ENCODE measurements at places on chromosomes 16 and 17.

DNA sequence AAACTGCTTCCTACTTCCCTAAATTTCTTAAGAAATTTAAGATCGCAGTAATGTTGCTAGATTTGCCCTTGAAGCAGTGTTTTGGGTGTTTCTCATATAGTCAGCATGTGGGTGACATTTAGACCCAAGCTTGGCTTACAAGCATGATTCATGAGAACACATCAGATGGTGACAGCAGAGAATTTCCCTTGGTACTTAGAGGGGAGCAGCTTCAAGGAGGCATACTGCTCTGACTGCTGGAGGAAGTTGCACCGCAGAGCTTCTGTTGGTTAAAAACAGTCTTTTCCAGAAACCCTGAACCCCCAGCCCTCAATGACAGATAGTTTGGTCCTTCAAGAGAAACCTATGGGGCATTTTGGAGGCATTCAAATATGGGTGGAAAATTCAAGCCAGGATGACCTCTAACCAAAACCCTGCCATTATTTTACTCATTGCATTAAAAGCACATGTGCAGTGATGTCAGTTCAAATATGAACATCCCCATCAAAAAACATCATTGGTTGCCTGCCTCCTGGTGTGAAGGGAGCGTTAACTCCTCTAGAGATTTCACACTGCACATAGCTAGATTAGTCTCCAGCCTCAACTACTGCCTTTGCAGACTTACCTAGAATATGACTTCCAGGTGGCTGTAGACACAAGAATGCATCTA is 201.5 kb upstream of the CACNG5 start:
- DNase-seq, result no peak

DNA sequence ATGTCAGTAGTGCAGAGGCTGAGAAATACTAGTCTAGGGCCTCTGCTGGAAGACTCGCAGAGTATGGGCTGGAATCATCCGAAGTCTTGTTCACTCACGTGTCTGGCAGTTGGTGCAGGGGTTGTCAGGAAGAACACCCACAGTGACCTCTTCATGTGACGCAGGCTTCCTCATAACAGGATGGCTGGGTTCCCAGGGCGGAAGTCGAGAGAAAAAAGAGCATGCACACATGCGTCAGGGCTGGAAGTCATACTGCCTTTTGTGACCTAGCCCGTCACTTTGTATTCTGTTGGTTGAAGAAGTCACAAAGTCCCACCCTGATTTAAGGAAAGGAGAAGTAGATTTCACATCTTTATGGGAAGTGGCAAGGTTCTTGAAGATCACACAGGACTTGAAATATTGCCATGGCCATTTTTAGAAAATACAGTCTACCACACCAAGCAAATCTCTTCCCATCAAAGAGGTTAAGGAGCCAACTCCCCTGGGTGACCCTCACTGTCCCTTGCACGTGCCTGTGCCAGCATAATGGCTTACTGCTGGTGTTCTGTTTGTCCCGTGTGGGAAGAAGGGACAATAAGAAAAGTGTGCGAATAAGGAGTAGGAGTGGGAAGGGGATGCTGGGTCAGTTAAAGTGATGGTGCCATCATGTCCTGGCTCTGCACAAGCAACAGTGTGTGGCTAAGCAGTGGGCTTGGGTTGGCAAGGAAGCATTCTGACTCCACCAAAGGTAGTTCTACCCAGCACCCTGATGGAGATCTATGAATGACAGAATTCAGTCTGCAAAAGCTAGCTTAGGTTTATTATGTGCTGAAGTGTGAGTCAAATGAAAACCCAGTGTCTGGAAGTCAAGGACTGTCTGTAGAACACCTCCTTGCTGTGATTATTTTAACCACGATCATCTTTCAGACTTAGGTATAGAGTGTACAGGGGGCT is 28.1 kb downstream of the HEATR3 start:
- DNase-seq, result peak; percentile 20

GRCh38 chr16:57564571-57565270 is 22.3 kb downstream of the ADGRG5 start:
- DNase-seq, result no peak

DNA sequence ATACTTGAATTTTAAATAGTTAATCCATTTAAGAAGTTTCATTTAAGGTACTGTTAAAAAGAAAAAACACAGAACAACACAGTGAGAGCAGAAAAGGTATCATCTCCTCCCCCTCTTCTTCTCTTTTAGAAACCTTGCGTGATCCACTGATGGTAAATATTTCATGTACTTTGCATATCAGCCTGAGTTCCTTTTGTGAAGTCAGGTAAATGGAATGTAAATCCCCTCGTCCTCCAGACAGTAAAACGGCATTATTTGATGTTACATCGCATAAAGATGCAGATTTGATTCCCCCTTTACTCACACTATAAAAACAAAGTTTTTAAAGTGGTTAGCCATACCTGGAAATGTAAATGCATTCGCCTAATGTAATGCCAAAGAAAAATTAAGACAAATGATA is 234.4 kb downstream of the WWOX start:
- DNase-seq, result no peak

DNA sequence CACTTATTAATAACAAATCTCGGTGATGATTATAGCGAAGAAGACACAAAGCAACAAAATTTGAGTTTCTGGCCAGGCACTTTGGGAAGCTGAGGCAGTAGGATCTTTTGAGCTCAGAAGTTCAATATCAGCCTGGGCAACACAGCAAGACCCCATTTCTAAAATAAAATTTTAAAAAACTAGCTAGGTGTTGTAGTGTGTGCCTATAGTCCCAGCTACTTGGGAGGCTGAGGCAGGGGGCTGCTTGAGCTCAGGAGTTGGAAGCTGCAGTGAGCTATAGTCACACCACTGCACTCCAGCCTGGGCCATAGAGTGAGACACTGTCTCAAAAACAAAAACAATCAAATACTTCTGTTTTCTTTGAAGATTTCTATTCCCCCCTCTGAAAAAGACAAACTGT is 104.9 kb downstream of the SYCE1L start:
- no peak for DNase-seq

DNA sequence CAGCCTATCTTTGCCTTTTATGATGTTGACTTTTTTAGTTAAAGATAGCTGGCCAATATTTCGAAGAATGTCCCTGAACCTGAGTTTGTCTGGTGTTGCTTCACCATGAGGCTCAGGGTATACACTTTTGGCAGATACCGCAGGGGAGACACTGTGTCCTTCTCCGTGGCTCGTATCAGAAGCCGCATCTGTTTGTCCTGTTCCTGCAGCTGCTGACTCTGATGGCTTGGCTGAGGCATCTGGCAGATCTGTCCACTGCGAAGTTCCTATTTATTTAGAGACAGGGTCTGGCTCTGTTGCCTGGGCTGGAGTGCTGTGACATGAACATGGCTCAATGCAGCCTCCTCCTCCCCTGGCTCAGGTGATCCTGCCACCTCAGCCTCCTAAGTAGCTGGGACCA is 93.5 kb downstream of the CRISPLD2 start:
- DNase-seq, result no peak

DNA sequence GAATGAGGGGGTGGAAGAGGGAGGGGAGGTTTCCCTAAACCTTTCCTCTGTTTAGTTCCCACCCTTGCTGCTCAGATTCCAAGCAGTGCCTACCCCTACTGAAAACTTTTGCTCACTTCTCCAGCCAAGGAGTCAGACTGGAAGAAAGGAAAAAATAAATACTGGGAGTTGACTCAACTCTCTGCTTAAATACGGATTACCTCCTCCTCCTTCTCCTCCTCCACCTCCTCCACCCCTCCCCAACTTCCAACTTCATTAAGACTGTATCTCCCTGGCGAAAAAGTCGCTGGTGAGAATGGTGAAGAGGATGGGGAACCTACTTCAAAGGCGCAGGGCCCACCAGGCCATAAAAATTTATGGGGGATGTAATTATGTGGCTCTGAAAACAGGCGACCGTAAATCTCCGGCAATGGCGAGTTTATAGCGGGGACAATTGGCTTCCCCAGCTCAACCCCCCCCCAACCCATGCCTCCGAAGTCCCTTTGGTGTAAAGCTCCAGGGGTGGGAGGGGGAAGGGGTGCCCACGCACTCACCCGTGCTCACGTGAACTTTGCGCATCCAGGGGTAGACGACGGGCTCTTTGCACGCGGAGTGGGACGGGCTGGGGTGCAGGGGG is 712 bp downstream of the HOXB4 start:
- DNase-seq, result no peak

- no peak for DNase-seq
Observed at GRCh38 chr17:80443916-80444643, 29.1 kb downstream of the ENDOV start.

DNA sequence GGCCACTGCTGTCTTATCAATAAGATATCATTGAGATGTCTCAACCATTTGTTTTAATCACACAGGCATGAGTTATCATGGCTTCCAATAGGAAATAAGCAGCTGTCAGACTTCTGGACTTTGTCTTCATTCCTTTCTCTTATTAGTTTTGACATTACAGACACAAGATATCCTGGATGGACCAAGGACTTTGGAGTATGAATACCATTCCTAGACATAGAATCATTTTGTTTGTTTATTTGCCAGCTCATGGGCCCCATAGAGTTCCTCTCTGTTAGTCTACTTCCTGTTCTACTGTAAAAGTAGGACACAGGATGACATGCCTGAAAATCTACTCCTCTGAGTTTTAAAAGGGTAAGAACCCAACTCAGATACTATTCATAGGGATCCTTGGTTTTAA is 77.7 kb upstream of the KCNJ16 start:
- no peak for DNase-seq

DNA sequence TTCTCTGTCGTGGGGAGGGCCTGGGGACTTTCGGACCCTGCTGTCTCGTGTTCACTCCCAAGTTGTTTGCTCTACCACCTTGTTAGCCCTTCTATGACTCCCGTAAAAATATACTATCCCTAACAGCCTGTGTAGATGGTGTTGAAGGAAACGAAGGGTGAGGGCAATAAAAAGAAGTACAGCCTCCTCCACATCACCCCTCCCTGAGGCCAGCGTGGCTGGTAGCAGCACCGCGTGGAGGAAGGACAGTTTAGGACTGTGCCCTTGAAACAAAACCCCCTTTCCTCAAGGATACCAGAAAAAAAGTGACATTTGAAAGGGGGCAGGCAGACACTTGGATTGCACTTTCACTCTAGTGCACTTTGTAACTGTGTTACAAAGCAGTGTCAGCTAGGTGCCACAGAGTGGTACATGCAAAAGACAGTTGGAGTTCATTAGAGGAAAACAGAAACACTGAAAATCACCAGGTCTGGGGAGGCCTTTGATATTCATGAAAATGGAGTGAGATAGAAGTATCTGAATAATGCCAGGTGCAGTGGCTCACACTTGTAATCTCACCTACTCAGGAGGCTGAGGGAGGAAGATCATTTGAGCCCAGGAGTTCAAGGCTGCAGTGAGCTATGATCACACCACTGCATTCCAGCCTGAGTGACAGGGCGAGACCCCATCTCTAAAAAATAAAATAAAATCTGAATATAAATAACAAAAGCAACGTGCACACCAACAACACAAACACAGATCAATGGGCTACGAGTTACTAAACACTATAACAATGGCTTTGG is 53.8 kb downstream of the TBX4 start:
- DNase-seq, result no peak

DNA sequence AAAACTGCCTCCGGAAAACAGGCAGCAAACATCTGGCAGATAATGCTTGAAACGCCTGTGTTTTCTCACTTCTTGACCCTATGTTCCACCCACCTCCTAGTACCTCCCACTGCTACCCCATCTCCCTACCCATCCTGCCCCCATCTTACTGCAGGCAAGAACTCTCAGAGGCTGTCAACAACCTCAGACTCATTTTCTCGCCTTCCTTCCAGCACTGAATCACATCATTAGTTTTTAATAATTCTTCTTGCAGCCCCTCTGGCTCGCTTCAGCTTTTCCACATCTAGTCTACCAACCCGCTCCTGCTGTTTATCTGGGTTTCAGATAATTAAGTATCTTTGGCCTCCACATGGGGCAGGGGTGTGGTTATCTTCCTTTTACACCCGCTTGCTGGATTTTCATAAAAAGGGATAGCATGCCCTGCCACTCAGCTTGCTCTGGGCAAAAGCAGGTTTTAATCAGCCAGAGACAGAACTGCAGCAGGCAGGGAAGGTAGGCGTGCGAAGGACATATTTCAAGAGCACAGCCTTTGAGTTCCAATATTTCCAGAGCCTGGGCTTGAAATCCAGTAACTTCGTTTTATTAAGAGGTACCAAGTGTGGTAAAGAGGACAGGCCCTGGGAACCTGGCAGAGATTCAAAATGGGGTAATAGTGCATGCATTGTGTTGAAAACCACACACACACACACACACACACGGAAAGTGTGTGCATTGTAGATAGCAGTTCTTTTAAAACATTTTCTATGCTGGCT is 87.5 kb downstream of the BMERB1 start:
- DNase-seq, result no peak

DNA sequence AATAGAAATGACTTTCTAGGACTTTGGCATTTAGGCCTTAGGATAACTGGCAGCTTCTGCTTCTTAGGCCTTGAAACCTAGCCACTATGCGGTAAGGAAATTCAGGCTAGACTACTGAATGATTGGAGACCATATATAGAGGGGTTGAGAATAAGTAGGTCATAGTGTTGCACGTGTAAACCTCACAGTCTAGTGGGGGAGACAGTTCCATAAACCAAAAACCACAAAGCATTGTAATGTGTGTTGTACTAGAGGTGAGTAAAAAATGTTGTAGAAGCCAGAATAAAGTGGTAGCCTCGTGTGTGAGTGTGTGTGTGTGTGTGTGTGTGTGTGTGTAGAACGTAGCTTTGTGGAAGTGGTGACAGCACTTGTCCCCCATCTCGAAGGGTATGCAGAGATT is 188.5 kb downstream of the MAP2K6 start:
- DNase-seq, result no peak

- DNase-seq, result no peak
Observed at GRCh38 chr16:89586853-89587252, 11.3 kb downstream of the CPNE7 start.

DNA sequence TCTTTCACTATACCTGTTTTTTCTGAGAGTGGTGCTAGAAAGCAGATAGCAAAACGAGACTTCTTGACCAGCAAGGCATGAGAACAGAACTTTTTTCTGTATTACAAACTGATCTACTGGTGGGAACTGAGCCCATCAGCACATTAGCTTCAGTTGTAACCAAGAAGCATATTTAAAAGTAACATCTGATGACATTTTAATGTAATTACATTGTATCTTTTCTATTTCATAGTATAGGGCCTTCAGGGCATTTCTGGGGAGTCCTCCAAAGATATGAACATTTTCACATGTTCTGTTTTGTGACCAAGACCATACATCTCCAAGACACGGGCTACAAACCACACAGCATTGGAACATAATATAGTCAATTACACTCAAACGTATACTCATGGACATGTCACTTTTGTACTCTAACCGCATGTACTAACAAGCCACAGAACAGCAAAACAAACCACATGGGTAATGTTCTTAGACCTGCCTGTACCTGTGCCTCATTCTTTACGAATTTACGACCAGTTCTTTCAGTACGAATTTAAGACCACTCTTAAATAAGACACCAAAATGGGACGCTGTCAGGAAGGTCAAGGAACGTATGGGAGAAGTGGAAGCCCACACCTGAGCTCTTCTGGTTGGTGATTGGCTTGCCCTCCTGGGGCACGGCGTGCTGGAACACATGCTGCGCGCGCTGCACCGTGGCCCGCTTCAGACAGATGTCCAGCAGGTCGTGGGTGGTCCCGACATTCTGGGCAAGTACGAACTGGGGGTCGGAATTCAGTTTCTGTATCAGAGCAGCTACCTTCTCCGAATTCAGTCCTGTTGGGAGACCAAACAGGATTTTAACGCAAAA is 825 bp downstream of the BLMH start:
- no peak for DNase-seq

Data from esophagus squamous epithelium (tissue), 5 donors.